ENCODE measurements at places on chromosomes 4 and X. TPM values are rescaled to one million over a fixed set of nuclear protein-coding genes. Genes with fewer than 3 reads are reported as not detected.

DNA sequence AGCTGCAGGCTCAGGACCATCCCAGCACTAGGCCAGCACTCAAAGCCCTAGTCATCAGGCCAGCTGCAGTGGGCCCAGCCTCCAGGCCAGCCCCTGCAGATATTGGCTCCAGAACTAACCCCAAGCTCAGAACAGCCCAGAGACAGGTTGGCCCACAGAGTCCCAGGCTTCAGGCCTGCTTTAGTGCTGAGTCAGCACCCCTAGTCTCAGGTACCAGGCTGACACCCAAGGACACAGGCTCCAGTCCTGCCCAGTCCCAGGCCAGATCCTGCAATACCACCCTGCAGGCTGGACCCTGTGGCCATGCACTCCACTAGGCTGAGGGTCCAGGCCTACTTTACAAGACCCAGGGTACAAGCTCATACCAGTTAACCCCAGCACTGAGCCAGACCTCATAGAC is 234.4 kb upstream of the GPRIN3 start:
- H3K4me3 ChIP-seq: no peak overlapping the region
- DNase-seq: no peak
- H3K4me1 ChIP-seq: peaks cover 16% of the 10 kb centered on the region
- no peaks in the 10 kb centered on the region for H3K36me3 ChIP-seq

CFAP47 gene
- not detected for total RNA-seq

SYTL4 gene
- total RNA-seq: 2.9 TPM

- no peak overlapping the region for H3K4me3 ChIP-seq
- H3K36me3 ChIP-seq: no peaks in the 10 kb centered on the region
- no peaks in the 10 kb centered on the region for H3K27me3 ChIP-seq
Measured at GRCh38 chr4:101334963-101335572, 12.3 kb downstream of the PPP3CA start.

DNA sequence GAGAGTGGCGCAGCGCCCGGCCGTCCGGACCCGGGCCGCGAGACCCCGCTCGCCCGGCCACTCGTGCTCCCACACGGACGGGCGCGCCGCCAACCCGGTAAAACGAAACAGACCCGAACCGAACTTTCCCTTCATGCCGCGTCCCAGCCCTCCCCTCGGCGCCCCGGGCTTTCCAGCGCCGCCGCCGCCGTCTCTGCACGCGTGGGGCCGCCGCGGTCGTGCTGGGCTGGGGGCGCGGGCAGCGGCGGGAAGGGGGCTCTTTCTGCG is 222 bp downstream of the SMAD1 start:
- H3K4me3 ChIP-seq: peak overlapping the region; percentile 89
- H3K27me3 ChIP-seq: no peaks in the 10 kb centered on the region
- H3K36me3 ChIP-seq: no peaks in the 10 kb centered on the region
- H3K4me1 ChIP-seq: peaks cover 13% of the 10 kb centered on the region

DNA sequence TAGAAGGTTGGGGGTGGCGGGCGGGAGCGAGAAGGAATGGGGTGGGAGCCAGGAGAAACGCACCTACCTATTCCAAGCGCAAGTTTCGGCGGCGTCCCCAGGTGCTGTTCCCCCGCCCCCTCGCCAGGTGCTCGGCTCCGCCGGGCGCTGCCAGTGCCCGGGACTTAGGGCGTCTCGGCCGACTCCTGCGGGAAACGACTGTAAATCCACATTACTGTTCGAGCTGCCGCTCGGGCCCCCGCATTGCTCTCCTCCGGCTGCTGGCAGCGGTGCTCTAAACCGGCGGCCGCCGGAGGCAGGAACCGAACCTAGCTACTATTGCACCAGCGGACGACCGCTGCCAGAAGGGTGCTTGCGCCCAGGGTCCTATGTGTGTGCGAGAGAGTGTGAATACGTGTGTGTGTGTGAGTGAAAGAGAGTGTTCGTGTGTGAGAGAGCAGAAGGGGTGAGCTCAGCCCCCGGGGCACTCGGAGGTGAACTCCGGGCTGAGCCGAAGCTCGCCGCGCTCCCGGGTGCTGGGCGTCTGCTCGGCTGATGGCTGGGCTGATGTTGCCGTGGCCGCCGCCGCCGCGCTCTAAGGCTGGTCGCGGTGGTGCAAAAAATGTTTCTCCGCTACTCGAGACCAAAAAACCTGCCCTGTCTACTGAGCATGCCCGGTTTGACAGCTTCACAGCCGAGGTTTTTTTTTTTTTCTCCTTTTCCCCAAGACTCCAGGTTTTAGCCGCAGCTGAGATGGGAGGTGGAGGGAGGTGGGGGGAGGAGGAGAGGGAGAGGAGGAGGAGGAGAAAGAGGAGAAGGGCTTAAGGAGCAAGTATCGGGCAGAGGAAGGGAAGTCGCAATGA is 115.7 kb upstream of the TEX13C start:
- no peak overlapping the region for H3K4me3 ChIP-seq
- no peak for DNase-seq
- H3K27me3 ChIP-seq: no peaks in the 10 kb centered on the region
- no peaks in the 10 kb centered on the region for H3K4me1 ChIP-seq
- H3K36me3 ChIP-seq: no peaks in the 10 kb centered on the region

SHOX gene
- total RNA-seq: 13.4 TPM

GRCh38 chr4:4853921-4854648 is 5.4 kb upstream of the MSX1 start:
- no peak for DNase-seq
- H3K4me1 ChIP-seq: peaks cover 16% of the 10 kb centered on the region
- H3K36me3 ChIP-seq: no peaks in the 10 kb centered on the region
- H3K4me3 ChIP-seq: peak overlapping the region; percentile 71

- H3K36me3 ChIP-seq: no peaks in the 10 kb centered on the region
- peaks cover 14% of the 10 kb centered on the region for H3K27me3 ChIP-seq
- peak overlapping the region; percentile 56 for H3K4me3 ChIP-seq
- H3K4me1 ChIP-seq: peaks cover 18% of the 10 kb centered on the region
- peak overlapping the region; percentile 79 for H3K27ac ChIP-seq
Measured at GRCh38 chr4:113355550-113356371, 306.3 kb downstream of the ANK2 start.

ADH7 gene
- not detected for total RNA-seq

DNA sequence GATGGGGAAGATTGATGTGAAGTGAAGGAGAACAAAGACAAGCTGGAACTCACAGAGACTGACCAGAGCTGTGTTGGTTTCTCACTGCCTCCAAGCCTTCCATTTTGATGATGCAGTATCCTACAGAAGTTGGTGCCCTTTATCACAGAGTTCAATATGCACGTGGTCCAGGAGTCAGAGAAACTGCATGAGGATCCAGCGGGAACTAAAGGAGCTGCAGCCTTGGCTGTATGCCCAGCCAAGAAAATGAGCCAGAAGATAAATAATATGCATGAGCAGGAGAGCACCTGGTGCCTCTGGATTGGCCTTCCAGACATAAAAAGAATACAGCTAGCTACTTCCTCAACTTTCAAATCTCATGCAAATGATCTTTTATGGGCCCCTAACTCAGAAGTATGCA is 44.3 kb upstream of the DCLK2 start:
- no peak overlapping the region for H3K27ac ChIP-seq
- DNase-seq: no peak
- H3K27me3 ChIP-seq: no peaks in the 10 kb centered on the region
- H3K4me1 ChIP-seq: no peaks in the 10 kb centered on the region
- no peaks in the 10 kb centered on the region for H3K36me3 ChIP-seq

SPATA4 gene
- 0.72 TPM for total RNA-seq

GRCh38 chr4:123399627-123400358 is 3.2 kb downstream of the SPRY1 start:
- DNase-seq: peak; percentile 47
- no peak overlapping the region for H3K27ac ChIP-seq
- no peaks in the 10 kb centered on the region for H3K36me3 ChIP-seq
- H3K27me3 ChIP-seq: peaks cover 10% of the 10 kb centered on the region
- peak overlapping the region; percentile 76 for H3K4me3 ChIP-seq

DNA sequence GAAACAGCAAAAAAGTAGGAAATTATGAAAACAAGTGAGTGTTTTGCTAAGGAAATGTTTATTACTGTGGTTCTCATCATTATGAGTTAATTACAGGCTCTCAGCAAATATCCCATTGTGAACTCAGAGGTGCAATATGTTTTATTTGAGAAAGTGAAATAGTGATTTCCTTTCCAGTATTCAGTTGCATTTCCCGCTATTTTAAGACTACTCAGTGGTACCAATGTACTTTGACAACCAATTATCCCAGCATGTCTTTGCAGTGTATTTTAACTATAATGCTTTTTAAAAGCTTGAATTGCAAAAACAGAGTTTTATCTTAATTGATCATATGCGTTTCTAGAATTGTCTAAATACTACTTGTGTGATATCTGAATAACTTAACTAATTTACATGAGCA is 383.8 kb upstream of the TENM3 start:
- no peak overlapping the region for H3K4me3 ChIP-seq
- DNase-seq: no peak
- H3K4me1 ChIP-seq: no peaks in the 10 kb centered on the region
- no peaks in the 10 kb centered on the region for H3K36me3 ChIP-seq
- H3K27me3 ChIP-seq: no peaks in the 10 kb centered on the region

GRCh38 chr4:150283689-150284088 is 205.4 kb downstream of the DCLK2 start:
- H3K27me3 ChIP-seq: no peaks in the 10 kb centered on the region
- H3K4me1 ChIP-seq: peaks cover 50% of the 10 kb centered on the region
- H3K27ac ChIP-seq: peak overlapping the region; percentile 98
- peak; percentile 87 for DNase-seq
- H3K36me3 ChIP-seq: peaks cover 8% of the 10 kb centered on the region

- H3K27ac ChIP-seq: no peak within 1 kb of the TSS
- H3K4me3 ChIP-seq: peak within 1 kb of the TSS; percentile 60
- peaks cover 31% of the 10 kb centered on the region for H3K27me3 ChIP-seq
- DNase-seq: peak; percentile 62
Measured at GRCh38 chr4:118034053-118034785, at the start of gene NDST3. TSS of gene NDST3 (plus strand) at chr4:118034486. CDS start at chr4:118053911, 19,425 bp downstream.

DNA sequence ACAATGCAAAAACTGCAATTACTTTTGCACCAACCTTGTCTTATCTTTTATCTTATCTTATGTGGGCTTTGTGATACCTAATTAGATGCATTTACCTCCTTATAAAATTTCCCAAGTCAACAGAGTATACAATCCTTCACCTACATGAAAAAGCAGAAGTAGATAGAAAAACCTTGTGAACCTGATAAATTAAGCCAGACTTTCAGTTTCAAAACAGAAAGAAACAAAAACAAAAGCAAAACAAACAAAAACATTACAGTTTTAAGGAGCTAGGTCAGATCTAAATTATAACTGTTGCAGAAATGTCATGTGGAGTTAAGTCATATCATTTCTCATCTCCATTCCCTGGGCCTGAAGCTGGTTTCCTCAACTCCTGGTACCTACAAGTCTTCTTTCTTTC is 24.9 kb upstream of the CXXC4 start:
- no peaks in the 10 kb centered on the region for H3K27me3 ChIP-seq
- H3K36me3 ChIP-seq: no peaks in the 10 kb centered on the region
- H3K4me3 ChIP-seq: no peak overlapping the region
- no peaks in the 10 kb centered on the region for H3K4me1 ChIP-seq

BTC gene
- total RNA-seq: 0.29 TPM

- no peak overlapping the region for H3K27ac ChIP-seq
- H3K27me3 ChIP-seq: peaks cover 4% of the 10 kb centered on the region
- H3K4me1 ChIP-seq: no peaks in the 10 kb centered on the region
- no peak for DNase-seq
Measured at GRCh38 chrX:135489542-135489941, 30.9 kb upstream of the INTS6L start.

DNA sequence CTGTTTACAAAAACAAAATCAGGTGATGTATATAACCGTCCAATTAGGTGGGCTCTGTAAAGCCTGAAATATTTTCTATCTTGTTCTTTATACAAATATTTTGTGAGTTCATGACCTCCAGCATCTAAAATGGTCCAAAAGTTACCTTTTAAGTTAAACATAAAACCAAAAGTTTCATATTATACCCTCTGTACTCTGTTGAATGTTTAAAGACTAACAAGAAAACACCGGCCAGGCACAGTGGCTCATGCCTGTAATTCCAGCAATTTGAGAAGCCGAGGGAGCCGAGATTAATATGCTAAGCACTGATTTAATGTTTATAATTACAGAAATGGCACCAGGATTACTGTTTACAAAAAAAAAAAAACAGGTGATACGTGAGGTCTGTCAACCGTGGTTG is 328.4 kb downstream of the DHRSX start:
- H3K36me3 ChIP-seq: no peaks in the 10 kb centered on the region
- H3K27ac ChIP-seq: no peak overlapping the region
- no peak overlapping the region for H3K4me3 ChIP-seq

DNA sequence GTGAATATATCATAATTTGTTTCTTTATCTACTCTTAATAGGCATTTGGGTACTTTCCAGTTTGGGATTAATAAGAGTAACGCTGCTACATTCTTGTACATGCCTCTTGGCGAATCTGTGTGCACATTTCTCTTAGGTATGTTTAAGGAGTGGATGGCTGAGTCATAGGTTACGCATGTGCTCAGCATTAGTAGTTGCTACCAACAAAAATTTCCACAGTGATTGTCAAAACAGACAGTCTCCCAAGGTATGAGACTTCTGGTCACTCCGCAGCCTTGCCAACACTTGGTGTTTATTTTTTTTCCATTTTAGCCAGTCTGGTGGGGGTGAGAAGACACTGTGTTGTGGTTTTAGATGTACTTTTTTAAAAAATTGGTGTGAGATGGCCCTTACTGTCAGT is 44.6 kb downstream of the FGFBP1 start:
- DNase-seq: peak; percentile 55
- peak overlapping the region; percentile 66 for H3K27ac ChIP-seq

DUSP9 gene
- total RNA-seq: under 0.01 TPM

DNA sequence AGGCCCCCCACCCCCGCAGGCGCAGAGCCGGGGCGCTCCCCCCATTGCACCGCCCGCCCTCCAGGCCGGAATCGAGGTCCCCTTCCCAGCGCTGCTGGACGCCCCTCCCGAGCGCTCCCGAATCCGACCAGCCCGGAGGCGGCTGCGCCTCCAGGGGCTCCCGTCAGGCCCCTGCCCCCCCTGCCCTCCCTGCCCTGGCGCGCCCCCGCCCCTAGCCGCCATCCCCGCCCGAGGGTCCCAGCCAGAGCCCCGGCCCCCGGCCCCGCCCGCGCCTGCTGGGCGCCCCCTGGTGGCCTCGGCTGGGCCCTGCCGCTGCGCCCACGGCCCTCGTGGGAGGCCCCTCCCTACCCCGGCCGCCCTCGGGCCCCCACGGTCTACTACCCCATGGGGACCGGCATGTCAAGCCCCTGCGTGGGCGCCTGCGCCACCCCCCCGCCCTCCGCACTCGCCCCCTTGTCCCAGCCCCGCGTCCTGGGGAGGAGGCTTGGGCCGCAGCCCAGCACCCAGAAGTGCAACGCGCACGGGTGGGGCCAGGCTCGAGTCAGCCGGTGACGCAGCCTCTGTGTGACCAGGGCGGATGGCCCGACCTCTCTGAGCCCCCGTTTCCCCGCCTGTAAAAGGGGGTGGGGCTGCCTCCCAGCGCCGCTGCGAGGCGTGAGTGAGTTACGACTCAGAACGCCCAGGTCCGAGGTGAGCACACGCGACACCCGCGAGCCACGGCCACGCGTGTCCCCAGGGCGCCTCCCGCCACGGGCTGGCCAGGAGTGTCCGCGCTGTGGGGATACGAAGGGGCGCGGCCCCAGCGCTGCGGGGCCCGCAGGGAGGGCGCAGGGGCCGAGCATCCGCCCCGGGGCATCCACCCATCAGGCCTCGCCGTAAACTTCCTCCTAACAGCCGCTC is 104.9 kb downstream of the FAM53A start:
- H3K4me3 ChIP-seq: peak overlapping the region; percentile 81
- peaks cover 5% of the 10 kb centered on the region for H3K4me1 ChIP-seq
- no peaks in the 10 kb centered on the region for H3K36me3 ChIP-seq

Data from osteoblast (primary cell).